Smooth muscle cell of trachea (primary cell): ENCODE measurements at places on chromosomes 5 and 9. TPM values are rescaled to one million over a fixed set of nuclear protein-coding genes. Genes with fewer than 3 reads are reported as not detected.

Gene CDX1
- 0.15 and 0.17 TPM in 2 replicates for total RNA-seq

Gene CTXN3
- not detected in 2 replicates for total RNA-seq

Gene TLX3
- not detected in 2 replicates for total RNA-seq

Gene ZBTB26
- 3.6 and 6.3 TPM in 2 replicates for total RNA-seq

Gene IL3
- not detected in 2 replicates for total RNA-seq

Gene QRFP
- total RNA-seq, result not detected in 2 replicates

Gene ZCCHC7
- total RNA-seq, result 22.3 and 23.7 TPM in 2 replicates
